Adipocyte (in vitro differentiated cells): ENCODE measurements at places on chromosomes 2 and 18.

- no peak for DNase-seq
Observed at GRCh38 chr2:5980450-5981190, 288.4 kb downstream of the SOX11 start.

GRCh38 chr2:47173986-47174732, 19.1 kb upstream of the STPG4 start:
- DNase-seq: peak; percentile 26

DNA sequence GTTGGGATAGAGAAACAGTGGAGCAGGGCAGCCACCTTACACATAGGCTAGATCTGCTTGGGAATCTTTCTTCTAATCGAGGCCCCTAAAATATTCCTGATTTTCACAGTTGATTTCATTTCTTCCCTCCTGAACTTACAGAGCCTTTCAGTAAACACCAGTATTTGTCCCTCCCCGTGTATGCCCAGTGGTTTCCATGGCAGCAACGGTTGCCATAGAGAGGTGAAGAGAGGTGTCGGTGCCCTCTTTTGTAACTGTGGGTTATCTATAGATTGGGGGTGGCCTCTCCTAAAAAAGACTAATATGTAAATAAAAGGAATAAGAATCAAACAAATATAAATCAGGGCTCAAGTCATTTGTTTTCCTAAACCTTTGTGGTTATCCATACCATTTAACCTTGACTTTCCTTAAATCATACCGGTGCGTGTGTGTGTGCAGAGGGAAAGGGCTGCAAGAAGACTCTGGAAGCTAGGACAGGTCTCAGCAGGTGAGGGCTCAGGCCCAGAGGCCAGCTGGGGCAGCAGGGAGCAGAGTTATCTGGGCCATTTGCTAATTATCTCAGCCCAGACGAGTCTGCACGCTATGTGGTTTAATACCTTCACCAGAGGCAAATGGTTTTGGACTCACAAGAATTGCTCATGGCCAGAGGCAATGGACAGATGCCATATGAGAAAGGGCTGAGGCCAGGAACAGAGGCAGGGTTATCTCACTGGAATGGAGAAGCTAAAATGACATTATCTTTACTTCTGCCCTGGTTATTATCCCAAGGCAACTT, 35.5 kb downstream of the LIPG start:
- DNase-seq: no peak

DNA sequence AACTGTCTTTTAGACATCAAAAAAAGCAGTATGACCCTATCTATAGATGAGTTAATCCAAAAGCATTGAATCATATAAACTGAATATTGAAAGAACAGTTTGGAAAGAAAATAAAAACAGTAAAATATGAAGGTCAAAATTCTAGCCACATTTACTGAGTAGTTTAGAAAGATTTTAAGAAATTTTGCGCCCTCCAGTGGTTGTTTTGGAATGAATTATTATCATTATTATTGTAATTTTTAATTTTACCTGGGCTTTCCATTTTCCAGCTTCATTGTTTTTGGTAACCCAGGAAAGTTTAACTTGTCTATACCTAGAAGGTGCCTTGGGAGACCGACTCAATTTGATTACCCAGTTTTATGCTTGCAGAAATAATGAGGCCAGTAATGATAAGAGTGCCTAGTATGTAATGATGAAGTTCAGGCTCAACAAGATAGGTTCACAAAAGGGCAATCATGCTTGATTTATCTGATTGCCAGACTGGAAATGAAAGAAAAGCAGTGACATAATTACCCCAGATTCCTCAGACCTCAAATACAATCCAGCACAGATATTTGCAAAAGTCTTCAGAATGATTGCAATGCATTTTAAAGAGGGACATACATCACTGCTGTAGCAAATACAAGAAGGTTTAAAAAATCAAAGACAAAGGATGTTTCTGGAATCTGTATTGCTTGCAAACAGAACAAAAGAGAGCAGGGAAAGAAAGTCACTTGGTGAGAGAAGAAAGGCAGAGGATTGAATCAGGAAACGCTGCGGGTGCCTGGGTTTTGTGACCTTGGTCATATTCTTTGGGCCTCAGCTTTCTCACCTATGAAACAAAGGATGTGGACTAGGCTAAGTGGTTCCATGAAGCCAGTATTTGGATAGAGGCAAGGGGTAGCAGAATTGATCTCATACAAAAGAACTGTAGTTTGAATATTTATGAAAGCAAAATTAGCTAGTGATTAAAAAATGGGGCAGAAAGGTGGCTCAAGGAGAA, 153.8 kb downstream of the MAP2 start:
- DNase-seq: peak; percentile 76

GRCh38 chr18:55515941-55516710, 71.9 kb downstream of the TCF4 start:
- no peak for DNase-seq

- DNase-seq: peak; percentile 71
Observed at GRCh38 chr2:241637795-241638660, 535 bp downstream of the ATG4B start.

GRCh38 chr2:219662566-219662965, 35.1 kb downstream of the SLC4A3 start:
- DNase-seq: no peak

GRCh38 chr2:221972813-221973478, 325.9 kb downstream of the PAX3 start:
- DNase-seq: no peak

DNA sequence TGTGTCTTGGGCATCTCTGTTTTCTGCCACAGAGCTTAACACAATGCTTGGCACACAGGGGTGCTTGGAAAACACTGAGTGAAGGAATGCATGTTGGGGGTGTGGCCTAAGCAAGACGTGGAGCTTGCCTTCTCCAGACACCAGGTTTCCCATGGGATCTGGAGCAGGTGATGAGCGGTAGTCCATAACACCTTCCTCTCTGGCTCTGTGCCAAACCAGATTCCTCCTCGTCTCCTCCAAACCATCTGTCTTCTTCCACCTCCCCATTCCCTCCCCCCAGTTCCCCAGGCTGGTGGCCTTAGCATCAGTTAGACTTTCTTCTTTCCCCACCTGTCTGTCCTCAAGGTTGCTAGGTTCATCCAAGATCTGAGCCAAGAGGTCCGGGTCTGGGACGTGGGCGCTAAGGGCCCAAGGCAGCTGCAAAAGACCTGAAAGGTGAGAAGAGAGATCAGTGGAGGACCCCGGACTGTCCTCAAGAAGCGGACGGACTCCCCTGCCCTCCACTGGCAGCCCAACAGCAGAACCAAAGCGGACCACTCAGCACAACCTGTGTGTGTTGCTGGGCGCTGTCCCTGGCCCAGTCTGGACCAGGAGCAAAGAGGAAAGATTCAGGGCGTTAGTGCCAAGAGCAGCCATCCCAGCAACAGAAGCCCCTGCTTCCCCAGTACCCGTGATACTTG, 1.2 kb upstream of the ITM2C start:
- no peak for DNase-seq

DNA sequence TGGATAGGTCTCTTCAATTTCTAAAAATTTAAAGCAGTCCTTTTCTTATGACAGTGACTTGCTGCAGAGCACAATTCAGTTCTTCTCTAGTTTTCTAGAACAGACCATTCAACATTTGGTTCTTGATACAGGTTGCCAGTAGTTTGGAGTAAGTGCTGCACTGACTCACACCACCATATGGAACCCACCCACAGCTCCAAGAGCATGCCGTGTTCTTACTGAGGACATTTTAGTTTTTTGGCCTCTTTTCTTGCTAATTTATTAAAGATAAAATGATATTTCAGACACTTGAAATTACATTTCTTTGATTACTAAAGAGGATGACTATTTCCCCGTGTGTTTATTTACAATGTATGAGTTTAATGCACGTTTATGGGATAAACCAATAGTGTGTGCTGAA, 120.0 kb downstream of the COL4A4 start:
- no peak for DNase-seq

DNA sequence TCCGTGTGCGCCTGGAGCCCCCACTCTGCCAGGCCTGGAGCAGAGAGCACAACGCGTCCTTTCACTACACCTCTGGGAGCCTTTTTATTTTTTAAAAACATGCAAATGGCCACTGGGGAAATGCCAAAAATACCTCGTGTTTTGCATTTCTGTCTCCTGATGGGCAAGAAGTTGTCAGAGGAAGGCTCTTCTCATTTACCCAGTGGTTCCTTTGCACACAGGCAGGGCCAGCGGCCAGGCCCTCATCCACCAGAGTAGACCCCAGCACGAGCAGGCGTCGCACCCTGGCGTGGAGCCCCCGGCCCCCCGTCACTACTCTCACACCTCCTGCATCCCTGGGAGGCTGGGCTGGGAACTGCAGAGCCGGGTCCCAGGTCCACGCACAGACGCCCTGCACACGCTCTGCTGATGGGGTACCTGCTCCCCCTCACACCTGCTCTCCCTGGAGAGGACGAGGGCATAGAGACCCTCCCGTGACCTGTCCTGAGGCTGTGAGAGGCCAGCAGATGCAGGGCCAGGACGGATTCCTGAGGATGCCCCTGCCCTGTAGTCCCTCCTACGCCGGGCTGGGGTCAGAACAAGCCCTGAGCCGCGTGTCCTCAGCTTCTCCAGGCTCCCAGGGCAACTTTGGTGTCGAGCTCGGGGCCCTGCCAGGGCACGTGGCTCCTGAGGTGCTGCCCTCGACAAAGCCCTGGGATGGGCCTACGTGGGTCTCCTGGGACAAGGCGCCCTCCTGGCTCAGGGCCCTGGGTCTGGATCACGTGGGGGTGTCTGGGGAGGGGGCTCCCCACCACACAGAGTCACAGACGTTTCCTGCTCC, 65.0 kb downstream of the NFATC1 start:
- DNase-seq: peak; percentile 21

DNA sequence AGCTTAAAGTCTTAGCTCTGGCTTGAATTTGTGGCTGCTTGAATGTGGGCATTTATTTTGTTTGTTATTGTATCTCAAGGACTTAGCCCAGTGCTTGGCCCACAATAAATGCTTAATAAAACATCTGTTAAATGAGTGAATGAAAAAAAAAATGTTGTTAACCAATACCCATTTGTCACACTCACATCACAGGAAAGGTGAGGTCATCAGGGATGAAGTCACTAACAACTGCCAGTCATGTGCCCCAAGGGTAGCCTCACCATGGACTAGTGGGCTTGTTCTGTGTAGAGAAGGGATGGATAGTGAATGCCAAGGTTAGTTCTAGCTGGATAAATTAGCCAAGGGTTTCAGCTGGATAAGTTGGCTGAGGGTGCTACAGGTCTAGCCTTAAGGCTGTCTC, 3.0 kb downstream of the NRBP1 start:
- DNase-seq: peak; percentile 48

- peak; percentile 69 for DNase-seq
Observed at GRCh38 chr18:13120983-13121441, 97.5 kb upstream of the LDLRAD4 start.
